ENCODE measurements at places on chromosomes 13 and 19. TPM values are rescaled to one million over a fixed set of nuclear protein-coding genes. Genes with fewer than 3 reads are reported as not detected.

DNA sequence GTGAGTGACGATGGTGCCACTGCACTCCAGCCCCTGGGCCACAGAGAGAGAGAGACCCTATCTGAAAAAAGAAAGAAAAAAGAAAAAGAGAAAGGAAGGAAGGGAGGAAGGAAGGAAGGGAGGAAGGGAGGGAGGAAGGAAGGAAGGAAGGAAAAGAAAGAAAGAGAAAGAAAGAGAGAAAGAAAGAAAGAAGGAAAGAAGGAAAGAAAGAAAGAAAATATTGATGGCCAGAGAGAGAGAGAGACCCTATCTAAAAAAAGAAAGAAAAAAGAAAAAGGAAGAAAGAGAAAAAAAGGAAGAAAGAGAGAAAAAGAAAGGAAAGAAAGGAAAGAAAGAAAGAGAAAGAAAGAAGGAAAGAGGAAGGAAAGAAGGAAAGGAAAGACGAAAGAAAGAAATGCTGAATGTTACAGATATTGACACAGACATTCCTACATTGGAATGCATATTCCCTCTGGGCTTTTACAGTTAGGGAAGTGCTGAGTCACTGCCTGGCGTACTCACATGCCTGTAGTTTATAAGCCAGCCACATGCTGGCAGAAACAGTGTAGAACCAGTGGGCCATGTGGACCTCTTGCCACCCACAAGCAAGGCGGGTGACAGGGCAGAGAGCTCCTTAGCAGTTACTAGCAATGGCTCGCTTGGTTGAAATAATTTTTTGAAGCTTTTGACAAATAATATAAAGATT is 34.6 kb upstream of the SLC46A3 start:
- H3K4me1 ChIP-seq, result peaks cover 21% of the 10 kb centered on the region
- no peaks in the 10 kb centered on the region for H3K27me3 ChIP-seq
- no peak for DNase-seq
- no peak overlapping the region for H3K4me3 ChIP-seq

- no peak for DNase-seq
- H3K27me3 ChIP-seq, result peaks cover 7% of the 10 kb centered on the region
- H3K27ac ChIP-seq, result no peak overlapping the region
- H3K36me3 ChIP-seq, result no peaks in the 10 kb centered on the region
- H3K4me1 ChIP-seq, result no peaks in the 10 kb centered on the region
Measured at GRCh38 chr13:98326291-98326690, 149.2 kb upstream of the RNF113B start.

DNA sequence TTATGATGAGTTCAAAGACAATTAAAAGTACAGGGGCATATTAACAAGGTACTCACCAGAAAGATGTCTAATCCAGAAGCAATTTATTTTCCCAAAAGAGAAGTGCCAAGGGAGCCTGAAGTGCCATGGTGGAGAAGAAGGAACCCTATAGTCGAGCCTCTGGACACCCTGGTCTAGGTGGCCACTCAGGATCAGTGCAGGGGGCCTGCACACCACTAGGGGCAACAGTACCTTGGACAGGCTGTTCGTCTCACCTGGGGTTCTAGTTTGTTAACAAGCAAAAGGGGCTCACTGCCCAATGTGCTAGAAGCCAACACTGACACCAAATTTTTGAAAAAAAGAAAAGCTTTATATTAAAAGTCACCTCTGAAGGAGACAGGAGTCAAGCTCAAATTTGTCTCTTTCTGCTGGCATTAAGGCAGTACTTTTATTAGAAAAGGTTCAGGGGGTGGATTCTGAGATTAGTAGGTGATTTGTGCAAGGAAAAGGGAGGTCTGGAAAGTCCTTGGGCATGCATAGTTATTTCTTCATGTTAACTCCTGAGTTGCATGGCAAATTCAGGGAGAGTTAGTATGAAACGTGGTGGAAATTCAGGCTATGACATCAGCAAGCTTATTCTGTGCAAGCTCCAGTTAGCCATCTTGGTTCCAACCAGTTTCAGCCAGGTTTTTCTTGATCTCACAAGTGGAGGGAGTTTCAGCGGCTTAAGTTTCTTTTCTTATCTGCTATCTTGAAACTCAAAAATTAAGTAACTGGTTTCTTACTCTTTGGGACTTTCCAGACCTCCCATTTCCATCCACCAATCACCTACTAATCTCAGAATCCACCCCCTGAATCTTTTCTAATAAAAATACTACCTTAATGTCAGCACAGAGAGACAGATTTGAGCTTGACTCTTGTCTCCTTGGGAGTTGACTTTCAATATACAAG is 884 bp upstream of the CBY2 start:
- H3K27me3 ChIP-seq, result no peaks in the 10 kb centered on the region
- peaks cover 22% of the 10 kb centered on the region for H3K4me1 ChIP-seq
- DNase-seq, result peak; percentile 43
- H3K4me3 ChIP-seq, result no peak overlapping the region
- H3K27ac ChIP-seq, result peak overlapping the region; percentile 68

DNA sequence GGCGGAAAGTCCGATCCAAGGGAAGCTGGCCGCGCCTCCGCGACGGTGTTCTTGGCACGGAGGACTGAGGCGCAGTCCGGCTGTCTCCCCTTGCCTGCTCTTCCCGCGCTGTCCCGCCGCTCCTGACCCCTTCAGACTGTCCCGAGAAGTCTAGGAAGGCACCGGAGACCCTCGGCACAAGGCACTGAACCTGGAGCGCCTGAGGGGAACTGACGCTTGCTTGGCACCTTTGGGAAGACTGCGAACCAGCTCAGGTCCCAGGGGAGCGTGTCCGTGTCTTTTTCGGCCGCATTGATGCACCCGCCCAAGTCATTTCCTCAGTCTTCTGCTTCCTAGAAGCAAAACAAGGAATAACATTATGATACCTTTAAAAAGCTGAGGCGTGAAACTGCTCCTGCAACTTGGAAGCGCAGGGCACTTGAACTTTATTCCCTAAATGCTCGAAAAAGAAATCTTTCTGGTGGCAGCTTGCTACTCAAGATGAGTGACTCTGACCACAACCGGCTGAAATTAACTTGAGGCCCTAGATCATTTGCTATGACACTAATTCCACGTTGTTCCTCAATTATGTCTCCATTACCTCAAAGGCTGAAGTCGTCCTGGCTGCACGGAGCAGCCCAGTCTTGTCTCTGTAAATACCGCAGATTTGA is 735 bp upstream of the FLT1 start:
- peaks cover 6% of the 10 kb centered on the region for H3K36me3 ChIP-seq
- peaks cover 31% of the 10 kb centered on the region for H3K27me3 ChIP-seq
- H3K27ac ChIP-seq, result no peak overlapping the region
- H3K4me3 ChIP-seq, result peak overlapping the region; percentile 64
- DNase-seq, result no peak

DNA sequence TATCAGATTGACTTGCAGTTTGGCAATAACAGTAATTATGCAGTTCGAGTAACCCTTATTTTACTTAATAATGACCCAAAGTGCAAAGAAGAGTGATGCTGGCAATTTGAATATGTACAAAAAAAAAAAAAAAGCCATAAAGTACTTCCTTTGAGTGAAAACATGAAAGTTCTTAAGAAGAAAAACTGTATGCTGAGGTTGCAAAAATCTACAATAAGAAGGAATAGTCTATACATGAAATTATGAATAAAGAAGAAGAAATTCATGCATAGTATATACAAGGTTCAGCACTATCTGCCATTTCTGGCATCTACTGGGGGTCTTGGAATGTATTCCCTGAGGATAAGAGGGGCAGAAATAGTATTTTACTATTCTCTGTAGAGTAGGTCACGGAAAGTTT is 55.9 kb downstream of the ZC3H13 start:
- peaks cover 9% of the 10 kb centered on the region for H3K4me1 ChIP-seq
- no peaks in the 10 kb centered on the region for H3K27me3 ChIP-seq
- H3K36me3 ChIP-seq, result peaks cover 31% of the 10 kb centered on the region
- H3K4me3 ChIP-seq, result no peak overlapping the region
- H3K27ac ChIP-seq, result no peak overlapping the region

GRCh38 chr19:46125447-46125846 is 959 bp upstream of the IGFL3 start:
- H3K27me3 ChIP-seq, result peaks cover 33% of the 10 kb centered on the region
- DNase-seq, result no peak
- no peaks in the 10 kb centered on the region for H3K4me1 ChIP-seq
- no peak overlapping the region for H3K27ac ChIP-seq
- H3K36me3 ChIP-seq, result no peaks in the 10 kb centered on the region

GRCh38 chr13:25170554-25171111 is 1.5 kb downstream of the AMER2 start:
- H3K27ac ChIP-seq, result no peak overlapping the region
- H3K4me3 ChIP-seq, result peak overlapping the region; percentile 21
- H3K36me3 ChIP-seq, result no peaks in the 10 kb centered on the region

DNA sequence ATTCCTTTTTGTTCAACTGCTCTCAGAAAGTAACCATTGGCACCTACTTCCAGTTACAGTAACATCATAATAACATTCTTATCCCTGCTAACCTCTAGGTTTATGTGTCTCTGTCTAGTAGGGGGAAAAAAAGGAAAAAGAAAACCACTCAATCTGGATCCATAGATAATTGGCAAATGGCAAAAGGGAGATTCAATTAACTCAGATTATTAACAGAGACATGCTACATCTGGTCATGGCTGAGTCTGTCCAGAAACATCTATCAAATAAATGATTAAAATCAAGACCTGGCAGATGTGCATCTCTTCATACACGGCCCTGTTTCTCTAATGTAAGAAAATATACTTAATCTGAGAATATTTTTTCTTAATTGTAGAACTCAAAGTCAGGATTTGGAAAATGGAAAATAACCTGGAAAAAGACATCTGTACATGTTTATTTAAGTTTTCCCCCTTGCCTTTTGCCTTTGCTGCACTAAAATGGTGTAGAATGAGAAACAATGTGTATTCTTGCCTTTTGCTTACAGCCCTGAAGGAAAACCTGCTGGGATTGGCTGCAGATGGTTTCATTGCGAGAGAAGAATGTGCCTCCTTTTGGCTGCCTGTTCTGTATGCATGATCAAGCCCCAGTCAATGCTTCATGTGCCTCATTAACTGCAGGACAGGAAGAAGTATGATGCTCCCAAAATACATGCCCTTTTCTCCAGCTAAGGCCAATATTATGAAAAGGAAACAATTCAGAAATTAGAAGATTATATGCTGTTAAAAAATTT is 921.6 kb upstream of the PCDH20 start:
- no peaks in the 10 kb centered on the region for H3K36me3 ChIP-seq
- H3K27ac ChIP-seq, result no peak overlapping the region
- H3K27me3 ChIP-seq, result no peaks in the 10 kb centered on the region
- H3K4me3 ChIP-seq, result no peak overlapping the region
- no peaks in the 10 kb centered on the region for H3K4me1 ChIP-seq

Gene PGLYRP2
- total RNA-seq, result 0.07 TPM

Gene ICAM5
- 0.72 TPM for total RNA-seq

DNA sequence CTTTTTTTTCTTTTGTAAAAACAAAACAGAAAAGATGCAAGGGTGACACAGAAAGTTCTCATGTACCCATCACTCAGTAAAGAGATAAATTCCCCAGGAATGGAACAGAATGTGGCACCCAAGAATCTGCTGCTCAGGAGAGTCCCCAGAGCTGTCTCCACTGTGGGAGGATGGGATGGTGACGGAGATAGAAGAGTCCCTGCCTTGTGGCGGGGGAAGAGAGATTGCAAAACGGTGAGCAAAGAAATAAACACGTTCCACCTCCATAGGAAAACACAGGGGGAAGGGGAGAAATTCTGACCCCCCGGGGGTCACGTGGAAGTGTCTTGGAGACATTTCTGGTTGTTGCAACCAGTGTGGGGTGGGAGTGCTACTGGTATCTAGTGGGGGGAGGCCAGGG is 76.4 kb downstream of the INSR start:
- peaks cover 39% of the 10 kb centered on the region for H3K4me1 ChIP-seq
- no peaks in the 10 kb centered on the region for H3K36me3 ChIP-seq
- H3K27ac ChIP-seq, result no peak overlapping the region
- no peak for DNase-seq
- no peaks in the 10 kb centered on the region for H3K27me3 ChIP-seq

GRCh38 chr13:111506125-111506524 is 185.7 kb downstream of the TEX29 start:
- no peak overlapping the region for H3K27ac ChIP-seq
- peaks cover 19% of the 10 kb centered on the region for H3K27me3 ChIP-seq
- no peaks in the 10 kb centered on the region for H3K4me1 ChIP-seq
- no peak for DNase-seq

DNA sequence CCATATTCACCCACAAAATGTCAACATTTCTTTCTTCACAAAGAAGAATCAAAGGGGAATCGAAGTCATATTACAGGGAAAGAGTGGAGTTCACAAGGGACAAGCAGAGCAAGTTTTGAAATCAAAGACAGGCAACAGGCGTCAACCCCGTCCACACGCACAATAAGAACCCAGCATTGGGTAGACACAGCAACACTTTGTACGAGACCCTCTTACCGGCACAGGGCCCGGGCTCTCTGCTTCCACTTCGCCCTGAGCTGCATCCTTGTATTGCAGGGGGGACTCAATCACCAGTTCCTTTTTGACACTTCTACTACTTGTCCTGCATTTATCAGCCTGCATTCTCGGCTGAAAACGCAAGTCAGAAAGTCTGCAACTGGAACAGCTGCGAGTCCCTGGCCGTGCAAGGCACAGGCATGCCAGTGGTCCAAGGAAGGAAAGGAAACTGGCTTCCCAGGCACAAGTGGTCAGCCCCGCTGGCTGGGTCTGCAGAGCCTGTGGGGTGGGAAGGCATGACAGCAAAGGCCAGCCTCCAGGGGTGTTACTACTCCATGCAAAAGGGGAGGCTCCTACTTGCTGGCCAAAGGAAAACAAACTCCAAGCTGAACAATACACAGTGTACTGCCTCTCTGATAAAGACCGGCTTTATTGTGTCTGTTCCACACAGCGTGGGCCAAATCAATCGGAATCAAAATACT is at the start of gene DOCK9:
TSS of gene DOCK9 (minus strand) at position 497 of the 698 bp plus-strand sequence. CDS start at position 342, 155 bp downstream.
- no peak within 1 kb of the TSS for H3K4me3 ChIP-seq
- H3K27me3 ChIP-seq, result no peaks in the 10 kb centered on the region
- H3K27ac ChIP-seq, result no peak within 1 kb of the TSS
- no peaks in the 10 kb centered on the region for H3K36me3 ChIP-seq
- peaks cover 82% of the 10 kb centered on the region for H3K4me1 ChIP-seq
